ENCODE measurements at places on chromosomes 12 and 14. TPM values are rescaled to one million over a fixed set of nuclear protein-coding genes. Genes with fewer than 3 reads are reported as not detected.

DNA sequence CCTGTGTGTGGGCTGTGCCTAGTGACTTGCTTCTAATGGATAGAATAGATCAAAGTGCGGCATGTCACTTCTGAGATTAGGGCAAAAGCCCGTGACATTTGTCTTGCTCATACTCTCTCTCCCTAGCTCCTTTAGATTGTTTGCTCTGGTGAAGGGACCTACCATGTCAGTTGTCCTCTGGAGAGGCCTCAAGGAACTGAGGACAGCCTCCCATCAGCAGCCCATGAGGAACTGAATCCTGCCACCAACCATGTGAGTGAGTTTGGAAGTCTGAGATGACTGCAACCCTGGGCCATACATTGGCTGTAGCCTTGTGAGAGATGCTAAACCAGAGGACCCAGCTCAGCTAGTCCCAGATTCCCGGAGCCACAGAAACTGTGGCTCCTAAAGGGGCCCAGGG lies 101.6 kb upstream of the ESRRB start:
- DNase-seq: peak; percentile 47

DNA sequence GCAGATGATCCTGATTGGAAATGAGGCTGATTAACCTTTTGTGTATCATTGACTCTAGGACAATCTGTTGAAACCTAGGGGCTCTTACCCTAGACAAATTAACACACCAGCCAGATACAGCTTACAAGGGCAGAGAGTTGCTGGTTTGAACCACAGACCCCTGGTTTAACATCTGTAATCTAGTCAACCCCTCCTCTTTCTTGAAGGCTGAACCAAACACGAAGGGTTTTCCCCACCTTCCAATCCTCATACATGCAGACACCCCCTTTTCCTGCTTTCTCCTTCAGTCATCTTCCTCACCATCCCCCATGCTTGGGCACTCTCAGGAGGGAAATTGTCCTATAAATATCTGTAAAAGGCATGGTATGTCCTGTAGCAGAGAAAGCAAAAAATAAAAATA lies 126.0 kb upstream of the HIF1A start:
- DNase-seq: no peak

- no peak for DNase-seq
These were observed 239.8 kb downstream of the PRKD1 start for GRCh38 chr14:29687866-29688265.

DNA sequence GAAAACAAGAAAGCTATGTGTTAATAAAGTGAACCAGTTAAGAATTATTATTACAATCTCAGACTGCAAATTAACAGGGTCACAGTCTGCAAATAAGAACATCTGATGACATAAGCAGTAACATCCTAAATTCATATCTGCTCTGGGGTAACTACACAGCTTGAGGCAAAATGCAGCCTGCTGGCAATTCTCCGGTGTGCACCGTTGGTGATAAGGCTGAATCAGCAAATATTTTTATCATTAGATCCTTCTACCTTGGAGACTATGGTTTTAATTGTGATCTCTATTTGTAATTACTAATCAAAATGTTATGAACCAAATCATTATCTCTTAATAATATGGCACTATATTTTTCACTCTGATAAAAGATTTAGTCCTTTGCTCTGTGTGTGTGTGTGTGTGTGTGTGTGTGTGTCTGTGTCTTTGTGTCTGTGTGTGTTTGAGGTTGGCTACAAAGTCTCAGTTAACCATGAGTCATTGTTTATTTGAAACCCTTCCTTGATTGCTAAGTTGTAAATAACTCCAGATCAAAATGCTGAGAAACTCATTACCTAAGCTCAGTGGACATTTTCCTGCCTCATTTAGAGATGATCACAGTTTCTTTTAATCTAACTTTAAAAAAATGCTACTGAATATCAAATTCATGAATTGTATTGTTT lies 442.6 kb downstream of the GXYLT1 start:
- no peak for DNase-seq

DNA sequence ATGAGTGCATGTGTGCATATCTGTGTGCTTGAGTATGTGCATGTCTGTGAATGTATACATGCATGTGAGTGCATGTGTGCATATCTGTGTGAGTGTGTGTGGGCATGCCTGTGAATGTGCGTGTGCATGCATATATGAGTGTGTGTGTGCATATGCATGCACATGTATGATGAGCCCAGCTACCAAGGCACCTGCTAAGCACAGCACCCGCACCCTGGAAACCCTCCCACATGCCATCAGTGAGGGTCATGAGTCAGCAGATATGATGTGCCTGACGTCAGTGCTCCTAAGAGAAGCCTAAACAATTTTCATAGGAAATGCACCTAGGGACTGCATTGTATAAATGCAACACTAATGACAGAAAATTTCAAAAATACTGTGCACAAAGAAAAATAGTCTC lies 151.1 kb downstream of the KIF26A start:
- peak; percentile 43 for DNase-seq

The RTN1 gene
- total RNA-seq: 0.97 TPM

DNA sequence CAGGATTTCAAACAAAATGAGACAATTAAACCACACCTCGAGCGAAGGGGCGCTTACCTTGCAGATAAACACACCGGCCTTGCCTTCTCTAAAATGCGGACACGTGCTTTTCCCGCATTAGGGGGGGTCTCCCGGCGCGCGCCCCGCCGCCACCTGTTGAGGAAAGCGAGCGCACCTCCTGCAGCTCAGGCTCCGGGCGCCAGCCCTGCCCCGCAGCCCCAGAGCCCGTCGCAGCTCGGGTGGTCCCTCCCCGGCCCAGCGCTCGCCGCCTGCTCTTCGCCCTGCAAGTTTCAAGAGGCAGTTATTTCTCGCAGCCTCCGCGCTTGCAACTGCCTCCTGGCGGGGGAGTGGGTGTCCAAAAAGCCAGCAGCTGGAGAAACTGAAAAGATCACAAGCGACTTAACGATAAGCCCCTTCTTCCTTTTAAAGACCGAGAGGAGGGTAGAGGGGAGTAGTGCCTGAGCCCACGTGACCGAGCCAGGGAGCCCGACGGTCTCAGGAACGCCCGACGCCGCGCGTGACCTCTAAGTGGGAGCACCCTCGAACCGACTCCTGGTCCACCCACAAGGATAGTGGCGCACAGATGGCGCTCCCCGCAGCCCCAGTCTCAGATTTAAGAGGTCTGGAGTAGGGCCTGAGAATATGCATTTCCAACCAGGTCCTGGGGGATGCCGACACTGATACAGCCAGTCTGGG lies at the start of gene ESR2:
TSS of gene ESR2 (minus strand) at position 396 of the 696 bp plus-strand sequence. CDS start 11,386 bp downstream, outside the sequence.
- no peak for DNase-seq

The TRIAP1 gene
- total RNA-seq: 11.9 TPM

The FOXN4 gene
- not detected for total RNA-seq

GRCh38 chr12:104187446-104188155 lies 28.0 kb upstream of the TXNRD1 start:
- DNase-seq: no peak

The TBC1D30 gene
- 1.8 TPM for total RNA-seq

DNA sequence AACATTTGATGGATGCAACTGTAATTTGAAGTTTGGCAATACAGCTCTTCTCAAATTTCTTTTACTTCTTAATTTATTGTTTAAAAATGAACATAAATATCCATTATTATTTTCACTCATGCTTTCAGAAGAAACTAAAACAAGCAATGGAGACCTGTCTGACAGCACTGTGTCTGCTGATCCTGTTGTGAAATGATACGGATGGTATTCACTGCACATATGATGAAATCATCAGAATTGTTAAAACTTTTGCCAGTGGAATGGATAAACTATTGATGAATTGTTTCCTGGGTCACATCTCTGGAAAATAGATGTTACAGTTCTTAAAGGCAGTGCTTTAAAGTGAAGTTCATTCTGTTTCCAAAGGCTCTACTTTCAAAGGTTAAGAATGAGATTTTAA lies 59.2 kb downstream of the WASHC4 start:
- no peak for DNase-seq

Measured in cardiac septum (tissue), 1 donor.